ENCODE measurements at places on chromosomes 7 and 10.

DNA sequence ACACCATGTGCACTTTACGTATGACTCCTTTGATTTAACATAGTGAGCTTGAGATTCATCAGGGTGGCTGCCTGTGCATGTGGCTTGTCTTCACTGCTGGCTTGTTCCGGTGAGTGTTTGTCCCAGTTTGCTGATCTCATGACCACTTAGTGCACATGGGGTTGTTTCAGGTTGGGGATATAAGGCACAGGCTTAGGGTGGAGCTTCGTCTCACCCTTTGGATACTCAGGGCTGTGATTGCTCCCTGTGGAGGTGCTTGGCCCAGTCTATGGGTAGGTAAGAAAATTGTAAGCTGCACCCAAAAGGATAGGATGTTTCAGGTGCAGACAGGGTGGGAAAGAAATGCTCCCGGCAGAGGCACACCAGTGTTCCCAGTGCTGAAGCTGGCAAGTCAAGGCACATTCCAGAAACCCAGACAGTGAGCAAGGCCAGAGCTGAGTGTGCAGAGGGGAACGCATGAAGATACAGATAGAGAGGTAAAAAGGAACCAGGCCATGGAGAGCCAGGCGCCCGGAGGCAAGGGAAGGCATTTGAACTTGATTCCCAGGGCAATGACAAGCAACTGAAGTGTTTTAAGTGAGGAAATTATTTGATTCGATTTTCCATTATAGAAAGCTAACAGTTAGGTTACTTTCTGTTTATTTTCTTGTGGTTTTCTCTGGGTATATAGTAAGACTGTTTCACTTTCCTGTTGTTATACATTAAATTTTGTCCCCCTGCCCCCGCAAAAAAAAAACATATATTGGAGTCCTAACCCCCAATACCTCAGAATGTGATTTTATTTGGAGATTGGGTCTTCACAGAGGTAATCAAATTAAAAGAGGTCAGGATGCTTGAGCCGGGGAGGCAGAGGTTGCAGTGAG, 289.8 kb upstream of the KLF6 start:
- no peak for DNase-seq

GRCh38 chr10:124705817-124706461, 38.2 kb downstream of the FAM53B start:
- no peak for DNase-seq

GRCh38 chr7:128299109-128299607, 44.5 kb downstream of the RBM28 start:
- DNase-seq: no peak

- no peak for DNase-seq
Observed at GRCh38 chr7:42332605-42333222, 95.7 kb upstream of the GLI3 start.

DNA sequence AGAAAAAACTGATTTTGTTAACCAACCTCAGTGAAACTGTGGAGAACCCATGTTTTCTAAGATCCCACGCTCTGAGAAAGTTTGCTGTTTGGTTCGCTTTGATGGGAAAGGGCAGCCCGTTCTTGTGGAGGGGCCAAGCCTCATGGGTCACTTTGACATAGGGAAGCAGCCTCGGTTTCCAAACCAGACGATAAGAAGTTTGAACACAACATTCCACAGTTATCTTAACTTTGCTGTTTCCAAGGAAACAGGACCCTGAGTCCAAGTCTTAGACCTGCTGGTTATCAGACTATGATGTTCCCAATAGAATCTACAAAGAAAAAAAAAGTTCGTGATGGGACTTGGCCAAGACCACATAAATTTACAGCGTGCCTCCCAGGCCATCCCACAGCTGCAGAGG, 182.3 kb downstream of the NRP1 start:
- no peak for DNase-seq

DNA sequence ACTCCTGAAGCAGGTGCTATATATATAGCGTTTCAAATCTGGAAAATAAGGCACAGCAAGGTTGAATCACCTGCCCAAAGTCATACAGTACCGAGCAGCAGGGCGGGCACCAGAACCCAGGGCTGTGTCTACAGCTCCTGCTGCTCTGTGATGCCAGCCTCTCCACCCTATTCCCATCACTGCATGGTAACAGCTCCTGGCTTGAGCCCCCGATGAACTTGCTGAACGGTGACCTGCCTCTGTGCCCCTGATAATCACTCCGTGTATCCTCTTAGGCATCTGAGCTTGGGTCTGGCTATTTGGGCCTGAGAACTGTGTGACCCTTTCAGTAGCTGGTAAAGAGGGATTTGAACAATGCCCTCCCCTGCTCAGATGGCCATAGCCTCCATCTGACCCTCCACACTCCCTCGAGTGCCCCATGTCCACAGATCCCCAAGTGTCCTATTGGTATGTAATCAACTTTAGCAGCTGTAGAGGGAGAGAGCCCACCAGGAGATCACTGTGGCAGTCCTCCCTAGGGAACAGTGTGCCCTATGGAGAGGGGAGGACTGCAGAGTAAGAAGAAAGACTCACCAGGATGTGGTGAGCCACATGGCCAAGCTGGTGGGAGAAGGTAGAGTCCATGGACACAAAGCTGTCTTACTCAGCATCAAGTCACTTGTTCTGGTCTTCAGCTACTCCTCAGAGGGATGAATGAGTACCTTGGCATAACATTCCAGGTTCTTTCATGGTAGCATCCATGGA, 1.1 kb upstream of the ARHGAP22 start:
- no peak for DNase-seq

DNA sequence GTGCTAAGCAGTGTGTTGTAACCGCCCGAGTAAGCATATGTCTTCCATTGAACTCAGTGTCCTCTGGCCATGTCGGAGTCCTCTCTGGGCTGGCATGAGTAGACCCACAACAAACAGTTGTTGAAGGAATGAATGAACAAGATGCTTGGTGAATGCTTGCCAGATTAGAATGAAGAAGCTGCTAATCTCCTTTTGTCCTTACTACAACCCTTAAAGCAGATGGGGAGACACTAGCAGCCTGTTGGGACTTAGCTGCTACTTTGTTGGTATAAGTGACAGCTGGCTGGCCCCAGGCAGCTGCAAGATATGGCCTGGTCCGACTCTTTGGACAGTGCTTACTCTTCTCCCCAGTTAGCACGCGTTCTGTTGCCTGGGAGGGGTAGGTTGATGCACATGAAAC, 370.1 kb downstream of the RPS24 start:
- no peak for DNase-seq

- no peak for DNase-seq
Observed at GRCh38 chr10:57638411-57638810, 629.3 kb downstream of the IPMK start.

GRCh38 chr10:49023752-49024151, 84.1 kb upstream of the LRRC18 start:
- DNase-seq: no peak

GRCh38 chr10:102172288-102172687, 20.1 kb downstream of the NOLC1 start:
- DNase-seq: no peak

- DNase-seq: no peak
Observed at GRCh38 chr7:95318501-95319100, 5.7 kb downstream of the PON1 start.

- no peak for DNase-seq
Observed at GRCh38 chr7:149764481-149765398, 8.6 kb downstream of the ZNF467 start.

DNA sequence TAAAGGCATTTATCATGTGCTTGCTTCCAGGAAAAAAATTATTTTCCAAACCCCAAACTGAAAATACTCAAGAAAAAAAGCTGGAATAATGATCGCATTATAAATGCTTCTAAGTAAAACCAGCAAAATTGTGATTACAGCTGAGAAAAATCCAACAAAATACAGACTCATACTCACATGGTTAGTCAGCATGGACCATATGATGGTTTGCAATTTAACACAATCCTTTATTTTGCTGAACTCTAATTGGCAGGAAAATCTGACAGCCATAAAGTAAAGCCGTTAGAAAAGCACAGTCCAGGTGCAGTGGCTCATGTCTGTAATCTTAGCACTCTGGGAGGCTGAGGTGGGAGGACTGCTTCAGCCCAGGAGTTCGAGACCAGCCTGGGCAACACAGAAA, 59.6 kb downstream of the BRI3 start:
- no peak for DNase-seq

DNA sequence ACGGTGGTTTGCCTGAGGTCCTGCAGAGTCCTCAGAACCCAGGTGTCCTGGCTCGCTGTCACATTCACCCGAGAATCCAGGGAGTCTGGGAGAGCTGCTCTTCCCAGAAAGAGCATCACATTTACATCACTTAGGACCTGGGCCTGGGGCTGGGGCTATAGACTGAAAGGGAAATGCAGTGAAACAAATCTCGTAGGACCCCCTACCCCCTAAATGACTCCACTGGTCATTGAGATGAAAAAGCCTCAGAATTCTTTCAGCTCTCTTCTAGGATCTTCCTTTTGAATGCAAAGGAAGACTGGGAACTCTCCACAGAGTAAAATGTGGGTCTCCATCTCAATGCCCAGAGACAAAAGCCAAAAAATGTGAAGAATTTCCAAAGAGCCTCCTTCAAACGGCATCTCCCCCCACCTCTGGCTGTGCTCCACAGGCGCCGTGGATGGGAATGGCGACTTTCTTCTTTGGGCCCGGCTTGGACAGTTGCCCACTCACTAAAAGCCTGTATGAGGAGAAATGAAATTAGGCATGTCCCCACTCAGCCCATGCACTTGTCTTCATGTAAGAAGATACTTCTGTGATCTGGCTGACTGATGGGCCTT, 49.0 kb upstream of the PODXL start:
- no peak for DNase-seq

DNA sequence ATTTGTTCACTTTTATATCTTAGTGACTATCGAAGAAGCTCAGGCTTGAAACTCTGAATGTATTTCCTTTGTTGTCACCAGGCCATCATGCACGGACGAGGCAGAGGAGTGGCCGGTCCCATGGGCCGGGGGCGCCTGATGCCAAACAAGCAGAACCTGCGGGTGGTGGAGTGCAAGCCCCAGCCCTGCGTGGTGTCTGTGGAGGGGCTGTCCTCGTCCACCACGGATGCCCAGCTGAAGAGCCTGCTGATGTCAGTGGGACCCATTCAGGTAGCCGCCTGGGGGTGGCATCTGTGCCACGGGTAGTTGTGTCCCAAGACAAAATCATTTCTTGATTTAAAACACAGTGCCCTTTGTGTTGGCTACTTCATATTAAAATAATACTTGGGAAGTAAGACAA, 45.9 kb downstream of the SHH start:
- DNase-seq: no peak

DNA sequence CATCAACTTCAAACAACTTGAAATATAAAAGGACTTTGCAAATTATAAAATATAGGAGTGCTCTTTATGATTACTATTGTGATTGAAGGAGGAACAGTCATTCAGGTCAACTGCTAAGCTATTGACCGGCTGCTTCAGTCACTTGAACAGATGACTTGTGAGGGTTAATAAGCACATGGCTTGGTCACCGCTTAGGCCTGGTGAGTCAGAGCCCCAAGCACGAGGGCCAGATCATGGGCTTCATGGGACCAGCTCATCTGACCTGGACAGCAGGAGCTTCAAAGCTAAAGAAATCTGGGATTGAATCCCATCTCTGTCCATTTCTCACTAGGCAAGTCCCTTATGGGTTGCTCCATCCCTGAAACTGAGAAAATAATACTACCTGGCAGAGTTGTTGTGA, 60.4 kb upstream of the ADO start:
- DNase-seq: no peak

GRCh38 chr10:73899423-73899822, 11.5 kb upstream of the PLAU start:
- DNase-seq: no peak

GRCh38 chr7:57425969-57426628, 23.9 kb upstream of the ZNF716 start:
- no peak for DNase-seq

GRCh38 chr10:19658622-19659233, 157.5 kb upstream of the PLXDC2 start:
- no peak for DNase-seq

DNA sequence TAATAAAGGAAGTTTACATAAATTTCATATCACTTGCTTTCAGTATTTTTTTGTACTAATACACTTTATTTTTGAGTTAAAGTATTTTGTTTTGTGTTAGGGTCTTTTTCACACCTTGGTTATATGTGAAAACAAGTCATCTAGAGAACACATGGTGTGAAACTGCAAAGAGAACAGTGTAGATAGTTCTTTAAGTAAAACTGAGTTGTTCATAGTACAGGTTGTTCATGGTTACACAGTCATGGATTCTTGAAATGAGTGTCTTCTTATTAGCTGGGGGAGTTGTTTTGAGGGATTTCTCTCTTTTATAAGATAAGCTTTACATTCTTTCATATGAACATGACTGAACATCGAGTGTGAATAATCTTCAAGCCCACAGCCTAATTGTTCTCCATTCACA, 244.2 kb downstream of the THSD7A start:
- DNase-seq: no peak

DNA sequence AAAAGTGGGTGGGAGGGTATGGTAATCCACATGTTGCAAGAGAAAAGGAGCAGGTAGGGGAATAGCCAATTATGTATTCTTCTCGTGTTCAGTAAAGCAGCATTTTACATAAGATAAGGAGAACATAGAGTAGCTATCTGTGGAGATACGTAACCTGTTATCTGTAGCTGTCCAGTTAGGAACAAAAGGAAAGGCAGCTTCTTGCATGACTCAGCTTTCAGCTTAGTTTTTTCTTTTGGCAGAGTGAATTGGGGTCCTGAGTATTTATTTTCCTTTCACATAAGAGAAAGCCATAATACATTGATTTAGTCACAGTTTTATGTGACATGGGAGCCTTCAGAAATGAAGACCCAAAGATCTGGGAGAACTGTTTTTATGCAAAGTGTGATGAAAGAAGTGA, 116.7 kb upstream of the IMMP2L start:
- no peak for DNase-seq

All from stimulated activated CD4-positive, alpha-beta T cell treated with anti-CD3 and anti-CD28 coated beads, TNF-alpha, amount 100 ng/mL, for 4 hours (primary cell).